ENCODE measurements at places on chromosomes 2 and 18. TPM values are rescaled to one million over a fixed set of nuclear protein-coding genes. Genes with fewer than 3 reads are reported as not detected.

- no peak for DNase-seq
These were observed 30.0 kb downstream of the HTR2B start for GRCh38 chr2:231094736-231095346.

GRCh38 chr2:127620866-127621265 lies 25.1 kb upstream of the GPR17 start:
- no peak for DNase-seq

GRCh38 chr2:68565858-68566257 lies 77.5 kb upstream of the PROKR1 start:
- DNase-seq, result no peak

- DNase-seq, result no peak
These were observed 119.1 kb upstream of the SCN1A start for GRCh38 chr2:166246901-166247300.

HOXD4 gene
- total RNA-seq, result 0.29 TPM

DNA sequence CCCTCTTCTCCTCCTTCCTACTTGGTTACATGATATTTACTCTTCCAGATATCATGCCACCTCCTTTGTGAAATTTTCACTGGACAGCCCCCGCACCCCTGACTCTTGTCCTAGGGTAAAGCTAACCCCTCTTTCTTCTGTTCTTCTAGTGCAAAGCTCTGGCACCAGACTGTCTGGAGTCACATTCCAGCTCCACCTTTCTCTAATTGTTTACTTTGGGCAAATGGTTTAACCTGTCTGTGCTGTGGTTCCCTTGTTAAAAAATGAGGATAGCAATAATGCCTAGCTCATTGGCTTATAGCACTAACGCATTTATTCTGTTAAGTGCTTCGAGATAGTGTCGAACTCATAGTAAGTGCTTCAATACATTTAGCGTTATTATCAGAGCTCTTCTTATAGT lies 306.2 kb downstream of the ALK start:
- DNase-seq, result no peak

Measured in gastrocnemius medialis (tissue), 4 donors.